Stimulated activated CD8-positive, alpha-beta memory T cell treated with anti-CD3 and anti-CD28 coated beads, Interleukin-4, amount 100 ng/mL, for 24 hours (primary cell): ENCODE measurements at places on chromosomes 5 and 9.

- DNase-seq = no peak
Observed at GRCh38 chr5:32711681-32712480, 760 bp downstream of the NPR3 start.

DNA sequence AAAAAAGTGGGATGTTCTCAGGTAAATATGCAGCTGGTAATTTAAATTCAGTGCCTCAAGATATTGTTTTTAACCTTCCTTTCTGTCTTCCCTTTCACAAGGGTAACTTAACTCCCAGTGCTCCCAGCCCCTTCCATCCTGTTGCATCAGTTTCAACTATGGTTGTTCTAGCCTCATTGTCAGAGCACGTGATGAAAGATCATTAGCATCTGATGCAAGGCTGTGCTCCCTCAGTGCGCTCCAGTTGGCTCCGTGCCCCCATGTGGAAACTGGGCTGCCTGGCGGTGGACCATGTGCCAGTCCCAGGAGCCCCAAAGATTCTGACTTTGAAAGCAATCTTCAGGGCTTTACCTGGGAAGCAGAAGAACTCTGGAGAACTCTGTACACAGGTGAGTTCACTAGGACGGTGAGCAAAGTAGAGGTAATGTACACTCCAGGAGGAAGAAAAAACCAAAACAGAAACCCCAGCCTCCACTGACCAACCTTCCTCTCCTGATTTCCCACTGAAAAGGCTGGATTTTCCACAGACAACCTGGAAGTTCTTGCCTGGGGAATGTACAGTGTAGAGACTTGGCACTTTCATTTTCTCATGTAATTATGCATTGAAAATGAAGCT, 96.9 kb downstream of the SLC1A3 start:
- no peak for DNase-seq

- no peak for DNase-seq
Observed at GRCh38 chr9:115008536-115009270, 78.3 kb upstream of the TNFSF8 start.

DNA sequence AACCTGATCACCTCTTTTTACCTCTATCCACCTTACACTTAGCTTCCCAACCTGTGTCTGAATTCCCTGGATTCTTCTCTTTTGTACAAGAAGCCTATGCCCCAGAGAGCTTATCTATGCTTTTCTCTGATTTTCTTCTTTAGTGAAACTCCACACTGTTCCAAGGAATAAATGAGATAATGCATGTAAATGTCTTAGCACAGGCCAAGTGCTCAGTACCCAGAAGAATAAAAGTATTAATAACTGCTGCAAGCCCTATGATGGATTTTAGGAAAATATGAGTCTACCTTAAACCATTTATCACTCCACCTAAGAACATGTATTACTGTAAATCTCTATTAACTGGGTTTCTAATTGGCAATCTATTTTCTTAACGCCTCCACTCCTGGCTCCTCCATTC, 168.5 kb upstream of the TNC start:
- DNase-seq = no peak

DNA sequence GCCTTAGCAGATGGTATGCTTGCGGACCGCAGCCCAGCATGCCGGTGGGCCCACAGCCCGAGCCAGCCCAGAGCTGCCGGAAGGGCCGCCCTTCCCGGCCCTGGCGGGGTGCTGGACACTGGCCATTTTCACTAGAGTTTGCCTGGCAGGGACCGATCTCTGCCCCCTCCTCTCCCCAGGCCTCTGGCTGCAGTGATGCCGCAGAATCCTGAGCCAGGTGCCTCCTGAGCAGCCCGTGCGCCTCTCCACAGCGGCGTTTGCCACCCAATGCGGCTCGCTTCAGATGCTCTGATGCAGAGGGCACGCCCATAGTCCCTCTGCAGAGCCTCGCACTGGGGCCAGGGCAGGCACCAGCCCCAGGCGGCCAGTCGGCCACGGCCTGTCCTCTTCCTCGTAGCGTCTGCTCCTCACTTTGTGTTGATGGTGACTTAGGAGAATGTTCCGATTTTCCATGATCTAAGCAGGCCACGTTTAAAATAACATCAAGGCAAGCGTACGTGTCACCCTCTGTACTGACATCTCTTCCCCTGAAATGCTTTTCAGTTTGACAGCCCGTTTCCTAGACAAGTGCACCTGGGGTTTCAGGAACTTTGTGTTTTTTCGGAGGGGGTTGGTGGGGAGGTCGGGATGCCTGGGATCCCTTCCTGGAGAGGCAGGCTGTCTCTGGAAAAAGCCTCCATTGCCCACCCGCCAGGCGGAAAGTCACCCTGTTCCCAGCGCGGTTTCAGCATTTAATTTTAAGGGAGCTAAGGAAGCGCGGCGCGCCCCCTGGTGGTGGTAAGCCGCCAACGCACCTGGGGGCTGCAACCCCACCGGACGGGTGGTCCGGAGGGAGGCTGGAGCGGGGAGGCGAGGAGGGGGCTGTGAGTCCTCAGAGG, 29.8 kb upstream of the HMCN2 start:
- peak; percentile 57 for DNase-seq
